Vein endothelial cell (primary cell): ENCODE measurements at places on chromosomes 4 and X. TPM values are rescaled to one million over a fixed set of nuclear protein-coding genes. Genes with fewer than 3 reads are reported as not detected.

The RHOXF2 gene
- not detected in 2 replicates for total RNA-seq

The GPAT3 gene
- total RNA-seq = 2.6 and 6.7 TPM in 2 replicates

The HAND2 gene
- total RNA-seq = 0.19 TPM in 1 of 2 replicates, not detected in the other

The C4orf36 gene
- 0.33 and 0.57 TPM in 2 replicates for total RNA-seq

The INPP4B gene
- 8.5 and 10.2 TPM in 2 replicates for total RNA-seq

The IL1RAPL2 gene
- not detected in 2 replicates for total RNA-seq

The SMIM10L2A gene
- 1.3 TPM in 2 replicates for total RNA-seq

The NHSL2 gene
- 54.9 and 57.5 TPM in 2 replicates for total RNA-seq

The PCDH7 gene
- total RNA-seq = 1.4 and 4.6 TPM in 2 replicates

The GABRB1 gene
- not detected in 2 replicates for total RNA-seq

The GLRA2 gene
- not detected in 2 replicates for total RNA-seq

The HTR2C gene
- not detected in 2 replicates for total RNA-seq

The SLC7A11 gene
- 76.1 and 102 TPM in 2 replicates for total RNA-seq

The FRMPD4 gene
- under 0.01 TPM in 1 of 2 replicates, not detected in the other for total RNA-seq

The CLDN34 gene
- not detected in 2 replicates for total RNA-seq

The STK26 gene
- 0.33 and 4.4 TPM in 2 replicates for total RNA-seq

The PHF8 gene
- total RNA-seq = 23.8 and 33.0 TPM in 2 replicates

The SMIM43 gene
- total RNA-seq = 0.38 and 1.3 TPM in 2 replicates

The PCDH10 gene
- 3.2 and 4.9 TPM in 2 replicates for total RNA-seq

The TRPC3 gene
- total RNA-seq = not detected in 2 replicates

The BEX3 gene
- total RNA-seq = 111 and 178 TPM in 2 replicates

The LCORL gene
- 18.0 and 21.9 TPM in 2 replicates for total RNA-seq

The ZAR1 gene
- total RNA-seq = 0.19 TPM in 1 of 2 replicates, not detected in the other

The ZCCHC18 gene
- total RNA-seq = 1.3 and 2.7 TPM in 2 replicates

The NPY2R gene
- total RNA-seq = not detected in 2 replicates

The PHKA2 gene
- 8.5 and 10.0 TPM in 2 replicates for total RNA-seq

The GPC4 gene
- total RNA-seq = under 0.01 and 0.10 TPM in 2 replicates

The DAPP1 gene
- total RNA-seq = not detected in 2 replicates

The EFHC2 gene
- total RNA-seq = not detected in 2 replicates

The AKAP14 gene
- total RNA-seq = not detected in 2 replicates

The IL3RA gene
- 22.4 and 25.2 TPM in 2 replicates for total RNA-seq

The NEUROG2 gene
- not detected in 2 replicates for total RNA-seq

The AVPR2 gene
- total RNA-seq = not detected in 2 replicates

The ATP1B4 gene
- total RNA-seq = not detected in 2 replicates

The MAGEA12 gene
- not detected in 2 replicates for total RNA-seq
